ENCODE measurements at places on chromosomes 13 and 19. TPM values are rescaled to one million over a fixed set of nuclear protein-coding genes. Genes with fewer than 3 reads are reported as not detected.

NUCB1 gene
- 249 TPM for total RNA-seq

RPS16 gene
- 1,555 TPM for total RNA-seq

TEX29 gene
- total RNA-seq: 0.83 TPM

TNNT1 gene
- not detected for total RNA-seq

THAP8 gene
- total RNA-seq: 6.3 TPM

BRCA2 gene
- total RNA-seq: 0.32 TPM

SYCN gene
- total RNA-seq: not detected

ZNF229 gene
- total RNA-seq: 7.2 TPM

GRCh38 chr19:36686365-36687213, 823 bp upstream of the ZNF567 start:
- H3K4me1 ChIP-seq: peaks cover 20% of the 10 kb centered on the region
- peaks cover 6% of the 10 kb centered on the region for H3K36me3 ChIP-seq
- peak overlapping the region; percentile 79 for H3K4me3 ChIP-seq
- DNase-seq: no peak
- H3K27ac ChIP-seq: peak overlapping the region; percentile 77

- no peaks in the 10 kb centered on the region for H3K4me1 ChIP-seq
- no peak overlapping the region for H3K27ac ChIP-seq
- H3K27me3 ChIP-seq: no peaks in the 10 kb centered on the region
Observed at GRCh38 chr13:70703755-70704154, 595.5 kb upstream of the KLHL1 start.

DNA sequence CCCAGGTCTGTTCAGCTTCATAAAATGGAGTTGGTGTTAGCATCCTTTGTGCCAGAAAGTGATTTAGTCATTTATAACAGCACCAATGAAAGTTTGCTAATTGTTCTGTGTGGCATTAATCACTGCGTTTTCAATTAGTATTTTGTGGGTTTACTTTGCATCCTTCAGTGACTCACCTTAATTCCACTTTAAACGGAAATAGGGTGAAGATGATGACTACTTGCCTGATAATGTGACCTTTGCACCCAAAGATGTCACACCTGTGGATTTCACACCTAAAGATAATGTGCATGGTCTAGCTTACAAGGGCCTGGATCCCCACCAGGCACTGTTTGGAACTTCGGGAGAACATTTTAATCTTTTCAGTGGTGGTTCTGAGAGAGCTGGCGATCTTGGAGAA, 15.0 kb downstream of the GPATCH1 start:
- DNase-seq: no peak
- no peak overlapping the region for H3K4me3 ChIP-seq
- H3K4me1 ChIP-seq: no peaks in the 10 kb centered on the region
- no peak overlapping the region for H3K27ac ChIP-seq
- H3K27me3 ChIP-seq: no peaks in the 10 kb centered on the region
- H3K36me3 ChIP-seq: peaks cover 88% of the 10 kb centered on the region
